ENCODE measurements at places on chromosomes 16 and 17. TPM values are rescaled to one million over a fixed set of nuclear protein-coding genes. Genes with fewer than 3 reads are reported as not detected.
A peak's percentile ranks its signal among the peaks of the same experiment; 100 is the strongest.

- H3K27me3 ChIP-seq, result no peaks in the 10 kb centered on the region
- no peaks in the 10 kb centered on the region for H3K4me1 ChIP-seq
- DNase-seq, result no peak
Observed at GRCh38 chr16:74257061-74257460, 39.6 kb upstream of the PSMD7 start.

- no peaks in the 10 kb centered on the region for H3K27me3 ChIP-seq
- H3K4me3 ChIP-seq, result no peak overlapping the region
- H3K36me3 ChIP-seq, result no peaks in the 10 kb centered on the region
- no peaks in the 10 kb centered on the region for H3K4me1 ChIP-seq
Observed at GRCh38 chr17:62750631-62751051, 57.5 kb downstream of the MARCHF10 start.

GRCh38 chr17:49333804-49334203 lies 28.2 kb downstream of the ZNF652 start:
- H3K36me3 ChIP-seq, result no peaks in the 10 kb centered on the region
- DNase-seq, result no peak
- no peak overlapping the region for H3K4me3 ChIP-seq
- H3K27ac ChIP-seq, result no peak overlapping the region
- no peaks in the 10 kb centered on the region for H3K27me3 ChIP-seq
- no peaks in the 10 kb centered on the region for H3K4me1 ChIP-seq

GRCh38 chr16:86480444-86480843 lies 29.9 kb upstream of the FOXF1 start:
- no peak overlapping the region for H3K4me3 ChIP-seq
- no peak overlapping the region for H3K27ac ChIP-seq
- no peak for DNase-seq
- no peaks in the 10 kb centered on the region for H3K27me3 ChIP-seq

GRCh38 chr16:78285437-78285922 lies 186.0 kb downstream of the WWOX start:
- no peaks in the 10 kb centered on the region for H3K27me3 ChIP-seq
- no peak overlapping the region for H3K27ac ChIP-seq
- H3K4me1 ChIP-seq, result no peaks in the 10 kb centered on the region
- no peak for DNase-seq
- no peak overlapping the region for H3K4me3 ChIP-seq

GRCh38 chr17:3818786-3819185 lies 17.8 kb upstream of the ITGAE start:
- peaks cover 14% of the 10 kb centered on the region for H3K36me3 ChIP-seq
- H3K27me3 ChIP-seq, result no peaks in the 10 kb centered on the region
- no peak overlapping the region for H3K4me3 ChIP-seq
- H3K27ac ChIP-seq, result no peak overlapping the region

DNA sequence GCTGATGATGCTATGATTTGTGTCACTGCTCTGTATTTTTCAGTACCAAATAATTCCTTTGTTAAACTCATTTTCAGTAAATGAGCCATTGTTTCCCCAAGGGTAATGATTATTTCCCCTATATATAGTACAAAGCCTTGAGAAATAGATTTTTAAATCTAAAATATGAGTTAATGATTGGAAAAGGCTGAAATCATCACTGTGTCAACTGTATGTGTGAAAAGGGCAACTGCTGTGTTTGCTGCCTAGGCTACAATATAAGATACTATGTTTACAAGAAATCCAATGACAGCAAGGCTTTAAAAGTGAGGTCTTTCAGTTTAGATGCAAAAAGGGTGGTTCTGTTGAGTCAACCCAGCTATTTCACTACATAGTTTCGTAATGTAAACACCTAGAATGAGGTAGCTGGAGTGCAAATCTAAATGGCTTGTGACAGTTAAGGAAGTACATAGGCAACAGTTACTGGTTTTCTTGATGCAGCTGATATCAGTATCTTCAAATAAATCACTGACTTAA lies 15.3 kb downstream of the NLK start:
- no peaks in the 10 kb centered on the region for H3K27me3 ChIP-seq
- H3K4me3 ChIP-seq, result no peak overlapping the region
- no peak for DNase-seq
- H3K4me1 ChIP-seq, result no peaks in the 10 kb centered on the region
- H3K27ac ChIP-seq, result no peak overlapping the region

- no peak overlapping the region for H3K4me3 ChIP-seq
- H3K4me1 ChIP-seq, result no peaks in the 10 kb centered on the region
- H3K36me3 ChIP-seq, result no peaks in the 10 kb centered on the region
- no peak overlapping the region for H3K27ac ChIP-seq
- no peak for DNase-seq
- no peaks in the 10 kb centered on the region for H3K27me3 ChIP-seq
Observed at GRCh38 chr16:89084814-89085612, 8.6 kb upstream of the ACSF3 start.

DNA sequence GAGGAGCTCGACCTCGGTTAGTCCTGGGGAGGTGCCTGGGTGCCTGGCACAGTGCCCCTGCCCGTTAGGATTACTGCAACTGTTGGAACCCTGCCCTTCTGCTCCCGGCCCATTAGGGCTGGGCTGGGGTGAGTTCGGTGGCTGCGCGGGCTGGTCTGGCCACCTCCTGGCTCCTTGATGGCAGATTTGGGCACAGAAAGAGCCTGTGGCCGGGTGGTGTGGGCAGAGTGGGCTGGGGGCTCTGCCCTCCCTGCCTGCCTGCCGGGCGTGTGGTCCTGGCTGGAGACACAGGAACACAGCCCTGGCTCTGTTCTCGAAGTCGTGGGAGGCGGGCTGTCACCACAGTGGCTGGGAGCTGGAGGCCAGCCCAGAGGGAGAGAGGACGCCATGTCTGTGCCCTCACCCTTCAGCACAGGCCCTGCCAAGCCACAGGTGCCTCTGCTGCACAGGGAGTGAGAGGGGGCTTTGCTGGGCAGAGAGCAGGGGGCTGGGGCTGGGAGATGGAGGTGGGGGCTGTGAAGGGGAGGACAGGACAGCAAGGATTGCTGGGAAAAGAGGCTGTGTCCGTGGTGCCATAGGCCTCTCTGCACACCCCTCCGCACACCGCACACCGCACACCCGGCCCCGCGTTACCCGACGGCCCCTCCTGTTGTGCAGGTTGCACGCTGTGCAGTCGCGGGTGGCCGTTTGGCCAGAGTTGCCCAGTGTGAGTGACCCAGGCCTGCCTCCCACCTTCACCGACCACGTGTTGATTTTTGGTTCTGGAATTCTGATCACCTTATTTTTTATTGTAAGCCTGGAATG lies 236.6 kb upstream of the GSE1 start:
- no peak overlapping the region for H3K27ac ChIP-seq
- DNase-seq, result peak; percentile 74
- no peaks in the 10 kb centered on the region for H3K36me3 ChIP-seq

DNA sequence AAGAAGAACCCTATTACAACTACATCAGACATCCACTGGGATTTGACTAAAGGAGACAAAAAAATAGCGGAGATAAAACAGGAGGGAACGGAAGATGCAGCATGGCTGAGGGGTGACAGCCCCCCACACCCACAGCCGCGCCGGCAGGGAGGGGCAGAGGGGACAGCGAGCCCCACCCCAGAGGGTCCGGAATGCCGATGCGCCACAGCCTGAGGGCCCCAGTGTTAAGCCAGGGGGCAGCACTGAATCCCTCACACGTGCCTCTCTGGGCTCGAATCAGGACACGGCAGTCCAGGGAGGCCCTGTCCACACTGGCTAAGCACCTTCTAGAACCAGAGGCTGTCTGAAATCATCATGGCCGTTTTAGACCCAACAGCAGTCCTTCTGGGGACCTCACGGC lies 18.8 kb downstream of the MAP1LC3B start:
- no peaks in the 10 kb centered on the region for H3K4me1 ChIP-seq
- DNase-seq, result no peak
- H3K36me3 ChIP-seq, result peaks cover 8% of the 10 kb centered on the region
- no peaks in the 10 kb centered on the region for H3K27me3 ChIP-seq
- H3K27ac ChIP-seq, result no peak overlapping the region

DNA sequence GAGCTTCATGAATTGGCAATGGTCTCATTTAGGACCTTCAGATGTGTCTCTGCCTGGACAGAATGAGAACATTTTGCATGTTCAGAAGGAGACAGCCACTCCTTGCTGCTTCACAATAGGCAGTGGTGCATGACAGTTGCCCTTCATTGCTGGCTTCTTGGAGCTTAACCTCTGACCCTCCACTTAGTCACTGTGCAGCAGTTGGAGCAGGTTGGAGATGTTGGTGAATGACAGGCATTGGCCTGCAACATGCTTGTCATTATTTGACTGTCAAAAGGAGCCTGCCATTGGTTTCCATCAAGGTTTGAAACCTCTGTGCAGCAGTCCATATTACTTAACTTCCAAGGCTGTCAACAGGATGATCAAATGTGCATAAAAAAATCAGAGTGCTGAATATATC lies 22.7 kb downstream of the FTO start:
- no peak for DNase-seq
- H3K27ac ChIP-seq, result no peak overlapping the region
- no peaks in the 10 kb centered on the region for H3K36me3 ChIP-seq
- no peaks in the 10 kb centered on the region for H3K27me3 ChIP-seq
- H3K4me1 ChIP-seq, result no peaks in the 10 kb centered on the region

- peaks cover 12% of the 10 kb centered on the region for H3K4me1 ChIP-seq
- peak overlapping the region; percentile 90 for H3K4me3 ChIP-seq
Observed at GRCh38 chr16:27550582-27550920, 607 bp downstream of the KATNIP start.

DNA sequence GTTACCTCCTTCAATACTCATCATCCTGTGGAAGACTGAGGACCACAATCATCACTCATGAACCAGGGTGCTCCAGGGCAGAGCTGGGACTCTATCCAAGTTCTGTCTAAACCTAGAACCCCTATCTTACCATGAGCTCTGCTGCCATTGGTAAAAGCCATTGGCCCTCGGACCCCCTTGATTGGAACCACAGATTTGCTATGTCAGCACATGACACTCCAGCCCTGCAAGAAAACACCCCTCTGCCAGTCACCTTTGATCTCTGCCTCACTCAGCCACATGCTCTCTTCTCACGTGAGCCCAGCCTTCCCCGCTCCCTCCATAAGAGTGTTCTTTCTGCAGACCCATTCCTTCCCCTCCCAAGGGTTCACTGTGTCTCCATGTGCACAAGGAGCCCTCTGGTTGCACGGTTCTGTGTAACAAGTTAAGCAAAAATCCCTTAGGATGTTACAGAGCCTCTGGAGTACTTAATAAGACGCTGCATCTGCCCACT lies 468.8 kb upstream of the DYNLRB2 start:
- no peak overlapping the region for H3K27ac ChIP-seq
- no peaks in the 10 kb centered on the region for H3K27me3 ChIP-seq
- no peak for DNase-seq
- no peak overlapping the region for H3K4me3 ChIP-seq
- no peaks in the 10 kb centered on the region for H3K36me3 ChIP-seq

- H3K4me1 ChIP-seq, result no peaks in the 10 kb centered on the region
- no peak overlapping the region for H3K4me3 ChIP-seq
- H3K36me3 ChIP-seq, result no peaks in the 10 kb centered on the region
- H3K27ac ChIP-seq, result no peak overlapping the region
Observed at GRCh38 chr17:60110586-60110985, 31.9 kb upstream of the HEATR6 start.

DNA sequence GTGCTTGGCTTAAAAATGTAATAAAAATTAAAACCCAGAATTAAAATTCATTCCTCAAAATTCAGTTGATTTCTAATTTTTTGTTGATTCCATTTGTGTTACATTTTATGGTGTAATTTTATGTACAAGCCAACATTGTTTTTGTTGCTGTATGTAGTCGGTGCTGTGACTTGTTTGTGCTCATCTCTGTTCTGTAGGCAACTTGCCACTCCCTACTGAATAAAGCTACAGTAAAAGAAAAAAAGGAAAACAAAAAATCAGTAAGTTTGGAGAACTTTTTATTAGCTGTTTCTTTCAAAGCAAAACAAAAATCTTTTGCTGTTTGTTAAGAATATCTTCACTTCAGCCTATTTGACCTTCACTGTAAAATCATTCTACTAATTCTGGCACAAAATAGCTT lies 44.3 kb downstream of the OMG start:
- DNase-seq, result no peak
- no peak overlapping the region for H3K4me3 ChIP-seq
- H3K27ac ChIP-seq, result no peak overlapping the region
- no peaks in the 10 kb centered on the region for H3K27me3 ChIP-seq
- H3K4me1 ChIP-seq, result no peaks in the 10 kb centered on the region

DNA sequence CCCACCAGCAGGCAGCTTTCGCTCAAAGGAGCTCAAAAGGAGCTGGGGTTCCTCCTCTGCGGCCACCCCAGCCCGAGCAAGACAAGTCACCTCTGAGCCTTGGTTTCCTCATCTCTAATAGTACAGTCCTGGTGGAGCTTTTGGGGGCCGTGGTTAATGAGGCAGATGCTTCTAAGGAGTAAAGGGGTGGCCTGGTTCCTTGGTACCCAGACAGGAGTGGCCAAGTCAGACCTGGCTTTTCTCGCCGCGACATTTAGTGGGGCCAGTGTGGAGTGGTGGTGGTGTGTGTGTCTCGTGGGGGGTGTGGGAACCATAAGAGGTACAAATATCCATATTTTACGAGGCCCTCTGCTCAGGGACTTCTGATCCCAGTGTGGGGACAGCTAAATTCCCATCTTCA lies 6.7 kb downstream of the FOXF1 start:
- H3K4me3 ChIP-seq, result peak overlapping the region; percentile 28
- peaks cover 47% of the 10 kb centered on the region for H3K27me3 ChIP-seq
- no peaks in the 10 kb centered on the region for H3K36me3 ChIP-seq
- no peaks in the 10 kb centered on the region for H3K4me1 ChIP-seq

GRCh38 chr17:181245-182049 lies at the start of gene DOC2B:
Gene DOC2B (minus strand): TSS chr17:181650. CDS start chr17:181479, 171 bp downstream.
- peak; percentile 38 for DNase-seq
- H3K36me3 ChIP-seq, result no peaks in the 10 kb centered on the region
- H3K4me1 ChIP-seq, result no peaks in the 10 kb centered on the region
- H3K27me3 ChIP-seq, result peaks cover 23% of the 10 kb centered on the region
- no peak within 1 kb of the TSS for H3K27ac ChIP-seq

DNA sequence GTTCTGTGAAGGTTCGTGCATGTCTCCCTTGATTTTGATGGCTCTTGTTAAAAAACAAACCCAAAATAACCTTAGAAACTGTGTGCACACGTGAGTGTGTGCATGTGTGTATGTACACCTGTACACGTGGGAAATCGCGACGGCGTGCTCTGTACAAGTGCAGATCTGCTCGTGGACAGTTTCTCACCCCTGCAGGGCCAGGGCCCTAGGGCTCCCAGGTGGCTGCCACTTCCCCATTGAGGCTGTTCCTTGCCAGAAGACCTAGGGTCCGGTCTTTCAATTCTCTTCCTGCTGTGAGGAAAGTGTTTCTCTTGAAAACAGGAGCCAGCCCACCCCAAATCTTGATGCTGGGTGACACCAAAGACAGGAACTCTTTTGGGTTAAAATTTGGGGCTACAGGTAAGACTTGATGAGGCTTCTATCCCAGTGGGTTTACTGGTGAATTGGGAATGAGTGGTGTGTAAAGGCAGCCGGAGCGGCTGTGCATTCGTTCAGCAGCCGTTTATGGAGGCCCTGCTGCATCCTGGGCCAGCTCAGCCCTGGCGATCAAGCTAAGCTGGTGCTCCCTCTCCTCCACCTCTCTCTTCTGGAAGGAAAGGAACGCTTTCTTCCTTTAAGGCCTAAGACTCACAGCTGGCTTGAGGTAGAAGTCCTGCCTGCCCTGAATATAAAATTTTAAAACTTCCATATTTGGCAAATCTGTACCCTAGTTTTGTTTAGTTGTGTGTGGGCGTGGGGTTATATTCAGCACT lies 137.9 kb downstream of the CLEC16A start:
- peaks cover 25% of the 10 kb centered on the region for H3K4me1 ChIP-seq
- no peaks in the 10 kb centered on the region for H3K36me3 ChIP-seq
- H3K4me3 ChIP-seq, result no peak overlapping the region
- DNase-seq, result no peak
- H3K27ac ChIP-seq, result no peak overlapping the region
- no peaks in the 10 kb centered on the region for H3K27me3 ChIP-seq

The SOX15 gene
- total RNA-seq, result 0.61 TPM

The PSME3 gene
- 86.4 TPM for total RNA-seq

The CSH2 gene
- total RNA-seq, result not detected

The GRIN2C gene
- 0.30 TPM for total RNA-seq

The KLHL10 gene
- not detected for total RNA-seq

All from colonic mucosa (tissue), 4 donors.